Naive thymus-derived CD8-positive, alpha-beta T cell (primary cell): ENCODE measurements at places on chromosomes 3 and 15. TPM values are rescaled to one million over a fixed set of nuclear protein-coding genes. Genes with fewer than 3 reads are reported as not detected.

DNA sequence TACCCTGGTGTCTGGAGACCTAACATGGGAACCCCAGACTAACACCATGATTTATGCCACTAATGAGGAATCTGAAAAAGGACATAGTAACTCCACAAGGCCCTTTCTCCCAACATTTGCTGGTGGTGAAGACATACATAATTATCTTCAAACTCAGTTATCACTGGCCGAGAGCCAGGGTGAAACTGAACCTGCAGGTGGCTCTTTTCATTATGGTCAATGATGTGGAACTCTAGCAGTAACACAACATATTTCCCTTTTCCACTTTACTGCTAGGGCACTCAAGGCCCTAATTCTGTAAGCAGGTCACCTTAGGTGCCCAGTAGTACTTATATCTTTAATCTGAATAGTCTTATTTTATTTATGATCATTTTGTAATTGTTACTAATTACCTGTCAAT lies 326.4 kb upstream of the SATB1 start:
- DNase-seq = no peak

- DNase-seq = no peak
Observed at GRCh38 chr3:54888162-54888561, 39.7 kb downstream of the LRTM1 start.

GRCh38 chr15:31327669-31328427 lies 1.2 kb downstream of the KLF13 start:
- peak; percentile 78 for DNase-seq

- DNase-seq = no peak
Observed at GRCh38 chr15:39444735-39445470, 136.0 kb upstream of the THBS1 start.

GRCh38 chr3:126485176-126485897 lies 9.6 kb upstream of the ZXDC start:
- DNase-seq = no peak

The IQCF5 gene
- total RNA-seq = not detected

DNA sequence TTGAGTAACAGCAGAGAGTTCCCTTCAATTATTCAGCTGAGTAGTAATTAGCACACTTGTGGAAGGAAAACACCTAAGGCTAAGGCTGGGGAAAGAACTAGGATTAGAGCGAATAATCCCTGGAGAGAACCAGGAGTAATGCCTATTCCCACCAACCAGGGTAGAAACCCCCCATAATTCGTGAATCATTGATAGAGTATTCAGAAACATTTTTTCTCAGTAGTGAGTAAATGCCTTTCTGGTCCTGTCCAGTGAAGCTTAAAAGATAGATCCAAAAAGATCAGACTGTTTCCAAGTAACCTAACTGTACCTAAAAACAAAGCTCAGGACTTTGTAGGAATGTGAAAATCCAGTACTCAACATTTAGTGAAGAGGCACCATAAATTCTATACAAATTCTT lies 71.2 kb downstream of the DGKG start:
- DNase-seq = no peak

DNA sequence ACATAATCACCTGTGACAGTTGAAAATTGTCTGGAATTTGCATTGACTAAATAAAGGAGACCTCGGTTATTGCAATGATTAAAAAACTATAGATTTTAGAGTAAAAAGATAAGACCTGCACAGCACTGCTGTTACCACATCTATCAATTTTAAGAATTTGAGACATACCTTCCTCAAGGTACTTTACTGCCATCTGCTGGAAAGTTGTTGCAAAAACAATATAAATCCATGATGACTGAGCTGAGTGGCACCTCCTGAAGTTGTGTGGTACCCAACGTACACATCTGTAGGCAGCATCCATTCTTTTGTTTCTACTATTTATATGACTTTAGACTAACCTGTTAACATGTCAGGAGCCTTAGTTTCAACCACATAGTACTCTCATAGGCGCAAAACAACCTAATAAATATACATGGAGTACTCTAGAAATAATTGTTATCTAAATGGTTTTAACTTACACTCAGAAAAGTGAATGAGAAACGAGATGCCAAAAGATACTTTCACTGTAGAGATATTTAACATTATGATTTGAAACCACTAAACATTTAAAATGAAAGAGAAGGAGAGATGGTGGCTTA lies 106.7 kb downstream of the GHSR start:
- DNase-seq = peak; percentile 24
